ENCODE measurements at places on chromosomes 16 and 17.
A peak's percentile ranks its signal among the peaks of the same experiment; 100 is the strongest.

DNA sequence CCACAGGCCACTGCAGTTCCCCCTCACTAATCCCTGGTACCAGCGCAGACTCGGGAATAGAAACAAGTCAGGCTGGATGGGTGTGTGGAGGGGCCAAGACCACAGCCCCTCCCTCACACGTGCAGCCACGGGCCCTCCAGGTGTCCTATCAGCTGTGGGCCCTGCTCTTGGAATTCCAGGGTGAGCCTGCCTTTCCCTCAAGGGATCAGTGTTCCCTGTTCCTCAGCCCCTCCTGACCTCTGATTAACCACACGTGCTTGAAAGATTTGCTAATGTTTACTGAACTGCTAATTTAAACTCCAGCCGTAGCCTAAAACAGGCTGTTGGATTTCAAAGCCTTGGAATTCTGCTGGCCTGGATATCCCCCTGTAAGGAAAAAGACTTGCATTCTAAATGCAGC, 146.4 kb downstream of the SOCS1 start:
- no peak for DNase-seq

GRCh38 chr17:77735081-77735565, 223.4 kb upstream of the TNRC6C start:
- DNase-seq: no peak

GRCh38 chr16:84763629-84764028, 56.2 kb upstream of the CRISPLD2 start:
- no peak for DNase-seq

- no peak for DNase-seq
These were observed 49.4 kb downstream of the TNFRSF13B start for GRCh38 chr17:16922386-16923096.

DNA sequence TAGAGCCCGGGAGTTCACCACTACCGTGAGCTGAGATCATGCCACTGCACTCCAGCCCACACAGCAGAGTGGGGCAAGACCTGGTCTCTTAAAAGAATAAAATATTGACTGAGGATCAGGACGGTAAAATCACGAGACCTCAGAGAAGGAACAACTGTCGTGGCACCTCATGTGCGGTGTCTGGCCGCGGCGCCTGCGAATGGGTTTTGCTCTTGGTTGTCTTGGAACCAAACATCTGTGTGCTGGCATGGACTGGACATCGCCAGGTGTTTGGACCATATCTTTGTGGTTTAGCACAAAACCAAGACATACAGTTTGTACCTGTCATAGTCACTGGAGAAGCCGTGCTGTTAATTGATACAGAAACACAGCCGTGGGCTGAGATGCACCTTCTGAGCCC, 212.9 kb upstream of the CHMP6 start:
- no peak for DNase-seq

DNA sequence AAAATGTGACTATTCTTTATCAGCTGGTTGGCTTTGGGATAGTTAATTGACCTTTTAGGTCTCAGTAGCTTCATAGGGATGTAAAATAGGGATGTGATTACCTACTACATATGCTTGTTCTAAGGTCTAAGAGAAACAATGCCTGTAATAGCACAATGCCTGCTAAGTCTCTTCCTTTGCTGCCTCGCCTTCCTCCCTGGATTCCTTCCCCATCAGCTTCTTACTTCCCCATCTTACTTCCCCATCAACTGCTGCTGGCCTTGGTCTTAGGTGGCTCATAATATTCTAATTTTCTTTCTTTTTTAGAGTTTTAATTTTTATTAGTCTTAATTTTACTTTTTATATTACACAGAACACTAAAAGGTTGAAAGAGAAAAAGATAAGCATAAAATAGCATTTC, 59.2 kb upstream of the GOT2 start:
- DNase-seq: no peak

DNA sequence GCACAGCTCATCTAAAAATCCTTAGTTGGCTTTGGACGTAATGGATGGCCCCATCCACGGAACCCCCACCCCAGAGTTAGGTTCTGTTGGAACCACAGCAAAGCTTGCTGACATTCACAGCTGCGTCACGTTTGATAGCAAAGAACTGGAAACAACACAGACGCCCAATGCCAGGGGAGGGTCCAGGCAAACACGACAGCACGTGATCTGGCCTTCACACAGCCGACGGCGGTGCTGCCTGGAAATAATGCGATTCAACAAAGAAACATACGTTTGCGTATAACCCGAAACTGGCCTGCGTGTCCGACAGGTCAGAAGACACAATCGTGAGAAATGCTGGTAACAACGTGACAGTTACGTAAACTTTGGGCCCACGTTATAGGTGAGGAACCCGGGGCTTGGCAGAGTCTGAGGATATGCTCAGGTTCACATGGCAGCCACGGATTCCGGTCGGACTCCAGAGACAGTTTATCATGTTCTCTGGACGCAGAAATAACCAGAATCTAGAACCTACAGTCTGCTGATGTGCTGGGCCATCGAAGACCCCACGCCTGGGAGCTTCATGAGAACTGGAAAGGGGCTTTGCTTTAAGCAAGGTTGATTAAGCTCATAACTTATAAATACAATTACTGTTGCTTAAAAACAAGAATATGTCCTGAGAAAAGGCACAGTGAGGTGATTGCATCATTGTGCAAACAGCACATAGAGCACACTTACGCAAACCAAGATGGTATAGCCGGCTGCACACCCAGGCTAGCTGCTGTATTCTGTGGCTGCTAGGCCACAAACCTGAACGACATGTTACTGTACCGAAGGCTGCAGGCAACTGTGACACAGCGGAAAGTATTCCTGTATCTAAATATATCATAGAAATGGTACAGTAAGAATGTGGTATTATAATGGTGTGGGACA, 70.4 kb downstream of the RPH3AL start:
- no peak for DNase-seq

DNA sequence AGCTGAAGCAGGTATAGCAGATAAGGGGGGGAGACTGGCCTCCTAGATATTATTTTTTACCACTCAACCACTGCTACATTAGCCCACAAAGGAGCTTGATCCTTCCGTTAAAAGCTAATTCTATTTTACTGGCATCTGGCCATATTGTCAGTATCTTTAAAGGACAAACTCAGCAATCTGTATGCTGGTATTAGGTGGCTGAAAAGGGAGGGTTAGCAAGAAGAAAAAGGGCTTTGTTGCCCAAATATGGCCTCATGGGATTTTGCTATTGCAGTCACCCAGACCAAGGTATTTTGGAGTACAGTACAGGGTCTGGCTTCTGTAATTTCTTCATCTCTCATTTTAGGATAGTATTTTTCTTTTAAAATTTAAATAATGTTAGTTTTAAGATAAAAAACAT, 14.4 kb downstream of the RFWD3 start:
- DNase-seq: no peak

GRCh38 chr17:8856869-8857575, 10.5 kb downstream of the PIK3R6 start:
- DNase-seq: no peak

GRCh38 chr16:63289834-63290460, 1253.7 kb upstream of the CDH8 start:
- peak; percentile 54 for DNase-seq

GRCh38 chr16:8099586-8099985, 490.7 kb downstream of the TMEM114 start:
- no peak for DNase-seq

GRCh38 chr17:68457168-68457538, at the start of gene WIPI1:
Gene WIPI1 (minus strand): TSS chr17:68457496. CDS start chr17:68457421, 75 bp downstream.
- DNase-seq: no peak

GRCh38 chr16:73253922-73254480, 206.1 kb upstream of the ZFHX3 start:
- DNase-seq: no peak

- DNase-seq: no peak
These were observed 177.7 kb upstream of the CIBAR2 start for GRCh38 chr16:85289760-85290625.

Data from putamen (tissue), 1 donor.